ENCODE measurements at places on chromosomes 7 and 10.

DNA sequence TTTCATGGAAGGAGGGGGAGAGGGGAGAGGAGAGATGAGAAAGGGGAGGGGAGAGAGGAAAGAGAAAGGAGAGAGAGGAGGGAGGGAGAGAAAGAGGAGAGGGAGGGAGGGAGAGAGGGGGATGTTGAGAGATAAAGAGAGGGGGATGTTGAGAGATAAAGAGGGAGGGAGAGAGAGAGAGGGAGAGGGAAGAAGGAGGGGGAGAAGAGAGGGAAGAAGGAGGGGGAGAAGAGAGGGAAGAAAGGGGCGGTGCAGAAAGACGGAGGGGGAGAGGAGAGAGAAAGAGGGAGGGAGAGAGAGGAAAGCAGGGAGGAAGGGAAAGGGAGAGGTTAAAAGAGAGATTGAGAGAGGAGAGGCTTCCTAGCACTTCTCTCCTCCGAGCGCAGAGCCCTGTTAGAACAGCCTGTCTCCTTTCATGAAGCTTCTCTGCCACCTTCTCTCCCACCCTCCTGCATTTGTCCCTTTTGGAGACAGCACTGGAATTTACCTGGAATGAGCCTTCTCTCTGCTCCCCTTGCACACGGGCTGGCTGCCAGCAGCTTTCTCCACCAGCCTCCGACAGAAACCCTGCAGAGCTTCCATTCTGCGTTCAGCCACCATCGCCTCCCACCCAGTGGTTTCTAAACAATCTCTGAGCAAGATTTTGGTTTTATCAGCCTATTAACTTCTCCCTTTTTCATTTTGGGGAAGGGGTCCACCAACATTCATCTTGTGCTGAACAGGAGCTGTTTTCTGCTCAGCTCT lies 74.0 kb upstream of the CARD11 start:
- no peak for DNase-seq

DNA sequence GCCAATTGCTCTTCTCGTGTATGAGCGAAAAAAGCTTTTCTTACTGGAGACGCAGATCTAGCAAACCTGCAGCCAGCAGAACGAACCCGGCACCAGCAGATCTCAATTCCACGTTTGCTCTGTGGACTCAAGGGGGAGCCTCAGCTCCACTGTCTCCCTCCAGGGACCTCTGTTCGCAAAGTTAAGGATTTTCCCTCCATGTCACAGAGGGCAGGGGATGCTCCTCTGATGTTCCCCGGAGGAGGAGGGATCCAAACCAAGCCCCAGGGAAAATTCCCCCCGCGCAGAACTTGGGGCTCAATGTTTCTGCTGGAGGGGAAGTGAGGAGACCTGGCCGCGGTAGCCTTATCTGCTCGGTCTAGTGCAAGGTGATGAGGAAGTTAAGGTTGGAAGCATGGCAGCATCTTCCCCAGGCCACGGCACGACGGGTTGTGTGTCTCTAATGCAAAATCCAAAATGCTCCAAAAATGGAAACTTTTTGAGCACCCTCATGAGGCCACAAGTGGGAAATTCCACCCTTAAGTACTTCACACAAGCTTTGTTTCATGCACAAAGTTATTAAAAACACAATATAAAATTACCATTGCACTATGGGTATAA lies 9.0 kb downstream of the IQCE start:
- no peak for DNase-seq

GRCh38 chr10:1360011-1360557 lies 303.9 kb downstream of the WDR37 start:
- DNase-seq, result no peak

DNA sequence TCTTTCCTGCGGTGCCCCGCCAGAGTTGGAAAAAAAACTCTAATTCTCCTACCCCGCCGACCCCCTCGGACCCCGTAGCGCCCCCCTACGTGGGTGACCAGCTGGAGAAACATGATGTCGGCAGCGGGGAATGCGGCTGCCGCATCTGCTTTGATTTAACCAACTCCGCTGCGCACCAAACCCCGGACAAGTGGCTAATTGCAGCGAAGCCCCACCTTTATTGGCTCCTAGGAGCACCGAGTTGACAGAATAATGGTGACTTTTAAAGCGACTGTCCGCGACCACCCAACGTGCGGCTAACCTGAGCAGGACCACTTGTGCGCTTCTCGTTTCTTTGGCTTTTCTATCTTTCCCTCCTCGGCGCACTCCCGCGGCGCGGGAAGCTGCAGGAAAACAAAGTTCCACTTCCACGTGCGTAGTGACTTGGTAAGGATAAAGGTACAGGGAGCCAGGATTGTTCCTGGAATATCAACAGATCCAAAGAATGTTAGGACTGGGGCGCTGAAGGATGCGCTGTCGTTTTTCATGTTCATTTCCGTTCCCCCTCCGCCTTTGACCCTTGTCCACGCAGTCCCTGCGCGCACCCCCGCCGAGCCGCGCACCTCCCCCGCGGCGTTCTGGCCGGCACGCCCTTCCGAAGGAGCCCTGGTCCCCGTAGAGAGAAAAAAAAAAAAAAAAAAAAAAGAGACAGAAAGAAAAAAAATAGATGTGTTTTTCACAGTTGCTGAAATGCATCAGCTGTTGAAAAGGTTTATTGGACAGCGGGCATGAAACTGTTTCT lies 1.4 kb downstream of the WNT16 start:
- DNase-seq, result no peak

GRCh38 chr10:96784253-96784652 lies 47.8 kb upstream of the LCOR start:
- no peak for DNase-seq

Measured in tibial nerve (tissue), 4 donors.